Osteocyte (in vitro differentiated cells): ENCODE measurements at places on chromosomes 6 and 20. TPM values are rescaled to one million over a fixed set of nuclear protein-coding genes. Genes with fewer than 3 reads are reported as not detected.

DNA sequence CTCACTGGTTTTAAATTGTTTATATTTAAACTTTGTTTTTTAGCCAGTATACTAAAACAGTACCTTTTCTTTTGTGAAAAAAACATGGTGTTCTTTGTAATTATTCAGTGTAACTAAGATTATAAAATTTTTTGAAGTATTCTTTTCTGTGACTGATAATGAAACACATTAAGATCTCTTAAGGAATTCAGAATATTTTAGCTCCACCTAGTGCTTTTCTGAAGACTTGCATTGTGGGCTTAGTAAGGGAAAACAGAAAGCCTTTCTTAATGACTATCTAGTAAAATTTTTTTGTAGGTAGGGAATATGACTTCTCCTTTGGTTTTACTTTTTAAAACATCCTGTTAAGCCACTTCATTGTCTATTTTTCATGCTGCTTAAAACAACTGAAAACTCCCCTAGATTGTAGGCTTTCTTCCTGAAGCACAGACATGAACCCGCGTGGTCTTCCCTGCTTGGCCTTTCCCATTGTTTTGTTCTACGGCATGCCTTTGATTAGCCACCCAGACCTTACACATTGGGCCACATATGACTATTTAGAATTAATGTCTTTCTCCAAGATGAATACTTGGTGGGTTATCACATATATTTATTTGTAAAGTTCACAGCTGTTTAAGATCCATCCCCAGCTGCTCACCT lies 72.1 kb downstream of the AFDN start:
- no peak for DNase-seq

Gene CD24
- 0.30 and 0.42 TPM in 2 replicates for total RNA-seq

GRCh38 chr6:138289739-138290138 lies 71.4 kb upstream of the PBOV1 start:
- DNase-seq, result no peak

- no peak for DNase-seq
These were observed 1307.0 kb upstream of the GJE1 start for GRCh38 chr6:140825731-140826130.

DNA sequence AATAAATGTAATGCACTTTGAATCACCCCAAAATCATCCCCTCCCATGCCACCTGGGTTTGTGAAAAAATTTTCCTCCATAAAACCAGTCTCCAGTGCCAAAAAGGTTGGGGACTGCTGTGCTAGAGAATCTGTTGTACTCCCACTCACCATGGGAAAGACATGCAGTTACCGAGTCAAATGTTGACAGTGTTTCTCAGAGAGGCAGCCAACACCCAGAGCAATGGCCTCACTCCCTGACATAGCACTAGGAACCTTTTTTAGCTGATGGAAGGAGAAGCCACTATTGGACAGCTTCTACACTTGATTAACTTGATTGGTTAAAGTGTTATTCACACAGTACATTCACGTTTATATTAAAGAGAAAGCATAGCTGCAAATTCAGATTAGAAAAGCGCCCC lies 59.8 kb upstream of the MANEA start:
- DNase-seq, result no peak

Gene CCM2L
- not detected in 2 replicates for total RNA-seq

GRCh38 chr6:158085261-158086053 lies 82.6 kb downstream of the SERAC1 start:
- peak; percentile 67 for DNase-seq

DNA sequence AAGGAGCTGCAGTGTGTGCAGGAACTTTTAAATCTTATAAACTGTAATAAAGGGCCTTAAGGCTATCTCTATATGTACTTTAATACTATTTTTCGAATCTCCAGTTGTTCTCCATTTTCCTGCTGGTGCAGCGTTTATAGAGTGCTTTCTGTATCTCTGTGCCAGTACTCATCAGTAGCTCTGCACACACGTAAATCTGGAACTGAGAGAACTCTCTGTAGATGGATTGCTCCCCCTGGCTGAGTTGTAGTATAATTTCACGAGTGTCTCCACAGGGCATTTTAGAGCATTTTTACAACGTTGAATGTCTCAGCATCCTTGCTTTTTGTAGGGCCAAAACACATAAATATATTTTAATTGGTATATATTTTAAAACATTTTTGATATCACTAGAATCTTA lies 256.5 kb downstream of the TRDN start:
- DNase-seq, result no peak

GRCh38 chr6:7053125-7053774 lies 54.5 kb upstream of the RREB1 start:
- DNase-seq, result no peak
